NCI-H187 treated with DMSO at 0.1 percent for 48 hours (cell line): ENCODE measurements at places on chromosomes 1 and 21.

DNA sequence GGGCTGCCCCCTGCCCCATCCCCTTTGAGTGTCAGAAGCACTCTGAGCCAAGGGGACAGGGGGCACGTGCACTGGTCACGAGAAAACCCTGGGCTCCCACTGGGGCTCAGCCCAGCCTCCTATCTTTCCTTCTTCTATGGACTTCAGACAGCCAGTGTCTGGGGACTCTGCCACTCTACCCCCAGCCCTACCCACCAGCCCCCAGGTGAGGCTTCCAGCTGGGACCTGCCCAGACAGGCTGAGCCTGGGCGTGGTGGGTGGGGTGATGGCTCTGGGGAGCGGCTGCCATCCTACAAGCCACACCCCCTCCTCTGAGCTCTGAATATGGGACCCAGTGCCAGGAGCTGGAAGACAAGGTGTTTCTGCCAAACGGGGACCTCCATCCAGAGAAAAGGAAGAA lies 8.0 kb upstream of the SFN start:
- no peak for DNase-seq

DNA sequence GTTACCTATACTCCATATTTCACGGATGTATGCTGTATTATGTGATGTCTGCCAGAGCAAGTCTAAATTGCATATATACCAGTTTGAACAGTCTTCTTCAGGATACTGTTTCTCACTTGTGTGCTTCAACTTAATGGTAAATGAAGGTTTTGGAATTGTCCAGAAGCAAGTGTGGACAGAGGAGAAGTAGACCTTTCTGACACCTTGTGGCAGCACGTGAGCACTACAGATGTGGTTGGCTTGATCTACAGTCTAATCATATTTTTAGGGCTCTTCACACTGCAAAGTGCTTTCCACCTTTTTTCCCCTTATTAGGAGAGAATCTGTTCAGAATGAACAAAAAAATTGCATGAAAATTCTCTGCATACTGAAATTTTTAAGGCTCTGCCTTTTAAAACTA lies 10.9 kb downstream of the MORC3 start:
- DNase-seq, result no peak

- DNase-seq, result no peak
These were observed 16.0 kb downstream of the ELOA start for GRCh38 chr1:23759277-23759676.

DNA sequence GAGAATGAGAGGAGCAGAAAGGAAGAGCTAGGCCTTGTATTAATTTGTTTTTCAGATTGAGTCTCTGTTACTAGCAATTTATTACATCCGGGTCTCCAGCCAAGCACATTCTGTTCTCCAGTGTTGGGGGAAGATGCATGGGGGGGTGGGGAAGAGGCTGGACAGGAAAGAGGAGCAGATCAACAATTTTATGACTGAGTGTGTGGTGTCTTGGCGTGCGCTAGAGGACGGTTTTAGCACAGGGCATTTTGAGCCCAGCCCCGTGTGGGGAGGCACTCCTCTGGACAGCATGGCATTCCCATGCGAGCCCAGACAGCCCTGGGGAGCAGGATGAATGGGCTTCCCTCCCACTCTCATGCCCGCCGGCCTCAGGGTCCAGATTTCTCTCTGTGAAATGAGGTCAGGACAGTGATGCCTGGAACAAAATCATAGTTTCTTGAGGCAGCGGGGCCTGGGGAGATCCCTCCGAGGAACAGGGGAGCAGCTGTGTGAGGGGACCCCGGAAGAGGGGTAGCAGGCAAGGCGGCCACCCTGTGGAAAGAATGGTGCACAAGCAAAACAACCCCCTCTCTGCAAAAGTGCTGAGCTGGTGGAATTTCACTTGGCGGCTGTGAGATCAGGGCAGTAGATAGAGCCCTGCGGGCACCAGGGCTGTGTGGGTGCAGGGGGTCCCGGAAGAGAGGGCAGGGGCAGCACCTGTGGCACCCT lies 16.3 kb downstream of the SOX13 start:
- DNase-seq, result no peak

DNA sequence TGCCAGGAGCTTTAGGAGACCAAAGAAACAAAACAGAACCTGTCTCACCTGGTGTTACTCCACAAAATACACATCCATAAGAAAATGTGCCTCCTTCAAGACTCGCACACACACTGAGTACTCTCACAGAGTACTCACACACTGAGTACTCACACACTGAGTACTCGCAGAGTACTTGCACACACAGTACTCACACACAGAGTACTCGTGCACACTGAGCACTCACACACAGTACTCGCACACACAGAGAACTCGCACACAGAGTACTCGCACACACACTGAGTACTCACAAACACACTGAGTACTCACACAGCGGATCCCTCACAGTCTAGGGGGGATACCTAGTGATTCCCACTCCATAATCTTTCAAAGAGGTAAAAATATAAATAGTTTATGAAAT lies 40.3 kb downstream of the PCSK9 start:
- DNase-seq, result no peak

GRCh38 chr1:224435318-224435763 lies 744 bp upstream of the WDR26 start:
- no peak for DNase-seq

GRCh38 chr21:45893740-45894449 lies 87.7 kb upstream of the COL6A1 start:
- no peak for DNase-seq

DNA sequence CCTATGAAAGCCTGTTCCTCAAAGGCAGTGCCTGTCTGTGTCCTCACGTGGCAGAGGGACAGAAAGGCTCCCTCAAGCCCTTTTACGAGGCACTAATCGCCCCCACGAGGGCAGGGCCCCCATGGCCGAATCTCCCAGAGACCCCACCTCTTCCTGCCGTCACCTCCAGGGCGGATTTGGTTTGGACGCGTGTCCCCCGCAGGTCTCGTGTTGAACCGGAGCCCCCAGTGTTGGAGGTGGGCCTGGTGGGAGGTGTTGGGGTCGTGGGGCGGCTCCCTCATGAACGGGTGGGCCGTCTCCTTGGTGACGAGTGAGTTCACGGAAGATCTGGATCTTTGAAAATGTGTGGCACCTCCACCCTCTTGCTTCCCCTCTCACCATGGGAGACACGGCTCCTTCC lies 27.6 kb downstream of the CFAP74 start:
- no peak for DNase-seq

- DNase-seq, result no peak
These were observed 789 bp upstream of the S100A14 start for GRCh38 chr1:153616917-153617311.

DNA sequence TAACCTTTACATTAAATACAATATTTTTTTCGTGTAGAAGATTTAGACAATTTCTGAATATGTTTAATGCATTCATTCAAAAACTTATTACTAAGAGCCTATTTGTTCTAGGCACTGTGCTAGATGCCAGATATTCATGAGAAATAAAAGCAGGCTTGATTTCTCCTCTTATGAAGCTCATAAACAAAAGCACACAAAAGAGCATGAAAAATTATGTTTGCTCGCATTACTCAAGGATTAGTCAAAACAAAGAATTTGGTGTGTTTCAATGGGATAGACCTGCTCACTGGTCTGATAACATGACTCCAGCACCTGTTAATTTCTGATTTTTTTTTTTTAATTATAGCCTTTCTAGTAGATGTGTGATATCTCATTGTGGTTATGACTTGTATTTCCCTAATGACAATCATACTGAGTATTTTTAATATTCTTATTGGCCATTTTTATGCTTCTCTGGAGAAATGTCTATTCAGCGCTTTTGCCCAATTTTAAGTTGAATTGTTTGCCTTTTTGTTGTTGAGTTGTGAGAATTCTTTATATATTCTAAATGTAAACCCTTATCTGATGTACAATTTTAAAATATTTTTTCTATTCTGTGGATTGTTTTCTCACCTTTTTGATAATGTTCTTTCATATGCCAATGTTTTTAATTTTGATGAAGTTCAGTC lies 382.3 kb upstream of the ADGRL4 start:
- DNase-seq, result no peak

DNA sequence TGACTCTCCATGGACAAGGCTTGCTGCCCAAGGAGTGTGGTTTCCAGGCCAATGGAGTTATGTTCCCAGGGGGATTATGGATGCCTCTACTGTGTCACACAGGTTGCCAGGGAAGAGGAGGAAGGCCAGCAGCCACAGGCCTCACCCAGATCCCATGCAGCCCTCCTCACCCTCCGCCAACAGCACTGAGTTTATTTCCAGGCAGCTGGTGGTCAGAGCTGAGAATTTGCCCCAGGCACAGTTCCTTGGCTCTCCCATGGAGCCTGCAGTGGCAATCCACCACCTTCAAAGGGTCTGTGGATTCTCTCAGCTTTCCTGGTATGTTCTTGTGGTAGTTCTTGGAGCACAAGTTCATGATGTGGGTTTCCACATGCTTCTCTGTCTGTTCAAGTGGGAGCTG lies 79.2 kb downstream of the NTNG1 start:
- DNase-seq, result no peak

- no peak for DNase-seq
These were observed 34.5 kb upstream of the CD1D start for GRCh38 chr1:158146165-158146564.

- no peak for DNase-seq
These were observed 246.4 kb upstream of the PTBP2 start for GRCh38 chr1:96474985-96475743.

DNA sequence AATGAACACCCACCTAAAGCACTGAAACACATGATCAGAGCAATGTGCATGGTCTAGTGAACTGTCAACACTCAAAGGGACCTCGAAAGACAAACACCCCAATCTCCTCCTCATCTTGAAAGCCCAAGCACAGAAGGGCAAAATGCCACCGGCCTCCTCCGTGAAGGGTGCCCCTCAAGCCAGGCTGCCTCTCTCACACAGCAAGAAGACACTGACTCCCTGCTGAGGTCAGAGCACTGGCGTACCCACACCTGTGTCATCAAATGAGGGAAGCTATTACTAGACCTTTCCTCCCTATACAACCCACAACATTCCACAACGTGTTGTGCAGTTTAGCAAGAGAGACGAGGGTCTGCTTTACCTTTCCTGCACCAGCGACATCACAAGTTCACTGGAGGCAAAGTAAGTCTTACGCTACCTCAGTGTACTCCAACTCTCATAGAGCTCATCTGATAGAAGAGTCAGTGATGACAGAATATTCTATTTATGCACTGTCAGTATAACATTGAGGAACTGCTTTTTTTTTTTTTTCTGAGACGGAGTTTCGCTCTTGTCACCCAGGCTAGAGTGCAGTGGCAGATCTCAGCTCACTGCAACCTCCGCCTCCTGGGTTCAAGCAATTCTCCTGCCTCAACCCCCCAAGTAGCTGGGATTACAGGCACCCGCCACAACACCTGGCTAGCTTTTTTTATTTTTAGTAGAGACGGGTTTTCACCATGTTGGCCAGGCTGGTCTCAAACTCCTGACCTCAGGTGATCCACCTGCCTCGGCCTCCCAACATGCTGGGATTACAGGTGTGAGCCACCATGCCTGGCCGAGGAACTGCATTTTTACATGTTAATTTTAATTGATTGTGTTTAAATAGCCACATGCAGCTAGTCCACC lies 3.3 kb downstream of the SH3BP5L start:
- no peak for DNase-seq

GRCh38 chr1:50959303-50959912 lies 659 bp downstream of the FAF1 start:
- no peak for DNase-seq

GRCh38 chr1:155170101-155170785 lies 2.9 kb downstream of the KRTCAP2 start:
- no peak for DNase-seq

DNA sequence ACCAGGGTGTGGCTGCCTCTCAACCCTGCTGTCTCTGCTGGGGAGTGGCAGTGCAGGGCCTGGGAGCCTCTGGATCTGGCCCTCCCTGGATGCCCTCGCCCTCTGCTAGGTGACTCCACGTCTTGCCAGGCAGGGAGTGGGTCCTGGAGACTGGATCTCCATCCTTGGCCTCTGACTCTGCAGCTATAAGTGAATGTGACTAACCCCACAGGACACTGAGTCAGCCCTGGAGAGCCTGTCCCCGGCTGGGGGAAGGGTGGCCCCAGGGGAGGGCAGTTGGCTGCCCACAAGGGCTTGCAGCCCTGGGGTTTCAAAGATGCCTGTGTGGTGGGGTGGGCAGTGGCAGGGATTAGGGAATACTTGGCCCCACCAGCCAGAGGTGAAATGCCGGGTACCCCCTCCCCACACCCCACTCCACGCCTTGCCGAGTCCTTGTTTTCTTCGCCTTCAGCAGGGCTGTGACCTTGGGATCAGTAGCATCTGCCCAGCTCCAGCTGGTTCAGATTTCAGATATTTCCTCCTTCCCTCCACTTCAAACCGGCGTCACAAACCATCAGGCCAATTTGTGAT lies 1.9 kb upstream of the MYBPH start:
- no peak for DNase-seq

GRCh38 chr1:186239171-186239570 lies 135.9 kb downstream of the TPR start:
- no peak for DNase-seq

- no peak for DNase-seq
These were observed 232.5 kb upstream of the JUN start for GRCh38 chr1:59016390-59016789.

- no peak for DNase-seq
These were observed 30.6 kb upstream of the HYI start for GRCh38 chr1:43484367-43484766.

GRCh38 chr1:187527346-187527745 lies 698.6 kb downstream of the PLA2G4A start:
- no peak for DNase-seq

GRCh38 chr1:39409055-39409816 lies 82.2 kb upstream of the BMP8A start:
- DNase-seq, result no peak

- DNase-seq, result no peak
These were observed 74.4 kb upstream of the GRIK3 start for GRCh38 chr1:37108596-37109188.

DNA sequence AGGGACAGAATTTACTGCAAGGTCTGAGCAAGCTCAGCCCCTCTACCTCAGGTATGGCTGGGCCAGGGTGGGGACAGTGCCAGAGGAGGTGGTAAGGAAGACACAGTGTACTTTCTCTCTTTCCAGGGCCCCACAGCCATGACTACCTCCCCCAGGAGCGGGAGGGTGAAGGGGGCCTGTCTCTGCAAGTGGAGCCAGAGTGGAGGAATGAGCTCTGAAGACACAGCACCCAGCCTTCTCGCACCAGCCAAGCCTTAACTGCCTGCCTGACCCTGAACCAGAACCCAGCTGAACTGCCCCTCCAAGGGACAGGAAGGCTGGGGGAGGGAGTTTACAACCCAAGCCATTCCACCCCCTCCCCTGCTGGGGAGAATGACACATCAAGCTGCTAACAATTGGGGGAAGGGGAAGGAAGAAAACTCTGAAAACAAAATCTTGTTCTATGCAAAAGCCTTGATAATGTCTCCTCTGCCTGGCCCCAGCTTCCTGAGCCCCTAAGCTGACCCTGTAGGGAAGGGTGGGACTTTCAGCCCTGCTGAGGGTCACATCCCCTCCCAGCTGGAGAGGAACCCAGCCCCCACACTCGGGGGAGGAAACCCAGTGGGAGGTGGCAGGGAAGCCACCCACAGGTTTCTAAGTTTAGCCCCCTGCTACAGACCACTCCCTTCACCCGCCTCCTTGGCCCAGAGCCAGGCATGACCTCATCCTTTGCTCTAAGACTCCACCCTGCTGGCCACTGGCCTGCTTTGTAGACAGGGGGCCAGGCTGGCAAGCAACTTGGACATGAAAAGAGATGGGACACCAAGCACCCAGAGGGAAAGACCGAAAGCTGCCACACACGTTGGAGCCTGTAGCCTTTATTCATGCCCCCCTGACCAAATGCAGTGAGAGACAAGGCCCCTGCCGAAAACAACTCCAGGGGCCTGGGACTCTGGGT lies 6.4 kb downstream of the RHOC start:
- DNase-seq, result no peak

GRCh38 chr1:31502926-31503511 lies 73.3 kb upstream of the TINAGL1 start:
- no peak for DNase-seq
